Testis (tissue), 5 donors: ENCODE measurements at places on chromosomes 7 and 10. TPM values are rescaled to one million over a fixed set of nuclear protein-coding genes. Genes with fewer than 3 reads are reported as not detected.

Gene OPN4
- 0.19 TPM for total RNA-seq

Gene IFIT3
- 5.4 TPM for total RNA-seq

Gene ZNF735
- 0.19 TPM for total RNA-seq

Gene ARHGEF35
- total RNA-seq: 1.3 TPM

Gene MMP21
- total RNA-seq: 0.31 TPM

Gene AZGP1
- 81.2 TPM for total RNA-seq

Gene ITPRID1
- total RNA-seq: 2.3 TPM

Gene LAMTOR4
- total RNA-seq: 144 TPM

Gene C7orf33
- 0.24 TPM for total RNA-seq

Gene TMEM229A
- total RNA-seq: 51.0 TPM

Gene NPSR1
- total RNA-seq: not detected

Gene C10orf53
- total RNA-seq: 14.8 TPM

Gene CCL24
- not detected for total RNA-seq

Gene ACSM6
- not detected for total RNA-seq

Gene DYDC2
- 1.8 TPM for total RNA-seq

Gene OGDHL
- 16.6 TPM for total RNA-seq

Gene VIPR2
- total RNA-seq: 5.3 TPM

Gene ATOH7
- total RNA-seq: 0.63 TPM

Gene RNF32
- 45.7 TPM for total RNA-seq

Gene PYROXD2
- 20.2 TPM for total RNA-seq
